ENCODE measurements at places on chromosomes 12 and 14. TPM values are rescaled to one million over a fixed set of nuclear protein-coding genes. Genes with fewer than 3 reads are reported as not detected.

- no peak for DNase-seq
Observed at GRCh38 chr12:57196439-57196838, 20.2 kb upstream of the NXPH4 start.

DNA sequence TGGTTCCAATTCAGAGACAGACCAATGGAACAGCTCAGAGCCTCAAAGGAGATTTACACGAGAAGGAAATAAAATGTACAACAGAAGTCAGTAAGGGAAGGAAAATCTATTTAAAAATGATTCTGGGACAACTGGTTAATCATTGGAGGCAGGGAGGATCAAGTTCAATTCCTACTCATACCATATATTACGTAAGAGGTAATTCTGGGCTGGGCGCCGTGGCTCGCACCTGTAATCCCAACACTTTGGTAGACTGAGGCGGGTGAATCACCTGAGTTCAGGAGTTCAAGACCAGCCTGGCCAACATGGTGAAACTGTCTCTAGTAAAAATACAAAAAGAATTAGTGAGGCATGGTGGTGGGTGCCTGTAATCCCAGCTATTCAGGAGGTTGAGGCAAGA lies 36.7 kb upstream of the PITPNM2 start:
- DNase-seq: no peak

DNA sequence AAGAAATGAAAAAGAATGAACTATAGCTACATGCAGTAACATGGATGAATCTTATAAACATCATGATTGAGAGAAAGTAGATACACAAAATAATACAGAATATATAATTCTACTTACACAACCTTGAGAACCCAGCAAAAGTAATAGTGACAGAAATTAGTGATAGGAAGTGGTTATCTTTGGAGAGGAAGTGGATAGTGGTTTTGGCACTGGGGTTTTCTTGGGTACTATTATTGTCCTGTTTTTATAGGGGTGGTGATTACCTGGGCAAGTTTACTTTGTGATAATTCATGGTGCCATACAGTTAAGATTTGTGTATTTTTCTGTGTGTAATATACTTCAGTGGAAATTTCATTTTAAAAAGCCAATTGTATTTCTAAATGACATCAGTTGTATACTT lies 352.7 kb downstream of the AEBP2 start:
- no peak for DNase-seq

DNA sequence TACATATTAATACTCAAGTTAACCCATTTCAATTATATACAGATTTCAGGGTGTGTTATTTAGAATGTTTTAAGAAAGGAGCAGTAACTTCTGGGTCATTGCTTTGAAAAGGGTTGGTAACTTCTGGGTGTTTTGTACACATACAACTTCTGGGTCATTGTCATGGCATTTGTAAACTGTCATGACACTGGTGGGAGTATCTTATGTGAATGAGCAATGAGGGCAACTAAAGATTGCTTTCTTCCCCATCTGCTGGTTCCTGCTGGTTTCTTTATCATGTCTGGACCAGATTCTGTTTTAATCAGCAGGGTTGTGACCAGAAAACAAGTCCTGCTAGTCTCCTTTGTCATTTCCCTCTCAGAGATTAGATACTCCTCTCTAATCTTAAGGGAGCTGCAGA lies 713.3 kb downstream of the LRFN5 start:
- no peak for DNase-seq

GRCh38 chr14:20623798-20624197 lies 17.7 kb downstream of the OR6S1 start:
- DNase-seq: no peak

DNA sequence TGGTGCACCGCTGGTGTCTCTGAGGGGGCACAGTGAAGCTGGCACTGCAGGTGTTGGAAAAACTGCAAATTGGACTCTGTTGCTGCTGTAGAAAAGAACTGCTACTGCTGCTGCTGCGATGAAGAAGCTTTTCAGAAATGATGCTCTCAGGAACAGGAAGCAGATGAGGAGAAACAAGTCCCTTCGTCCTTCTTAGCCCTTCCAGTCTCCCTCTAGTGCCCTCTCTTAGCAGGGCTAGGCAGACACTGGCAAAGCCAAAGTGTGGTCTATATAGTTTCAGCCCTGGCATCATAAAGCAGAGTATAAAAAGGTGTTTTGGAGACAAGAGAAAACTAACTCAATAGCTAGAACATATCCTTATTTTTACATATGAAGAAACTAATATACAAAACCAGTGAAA lies 174.5 kb downstream of the MYRFL start:
- no peak for DNase-seq

MAP1LC3B2 gene
- total RNA-seq: 1.9 TPM

FIGNL2 gene
- 0.95 TPM for total RNA-seq

PRB3 gene
- total RNA-seq: not detected

All from lower lobe of right lung (tissue), 2 donors.